ENCODE measurements at places on chromosomes 6 and 20.

- no peak for DNase-seq
Observed at GRCh38 chr20:15637950-15638754, 935.1 kb downstream of the KIF16B start.

- DNase-seq: no peak
Observed at GRCh38 chr6:71395731-71396409, 107.3 kb downstream of the OGFRL1 start.

DNA sequence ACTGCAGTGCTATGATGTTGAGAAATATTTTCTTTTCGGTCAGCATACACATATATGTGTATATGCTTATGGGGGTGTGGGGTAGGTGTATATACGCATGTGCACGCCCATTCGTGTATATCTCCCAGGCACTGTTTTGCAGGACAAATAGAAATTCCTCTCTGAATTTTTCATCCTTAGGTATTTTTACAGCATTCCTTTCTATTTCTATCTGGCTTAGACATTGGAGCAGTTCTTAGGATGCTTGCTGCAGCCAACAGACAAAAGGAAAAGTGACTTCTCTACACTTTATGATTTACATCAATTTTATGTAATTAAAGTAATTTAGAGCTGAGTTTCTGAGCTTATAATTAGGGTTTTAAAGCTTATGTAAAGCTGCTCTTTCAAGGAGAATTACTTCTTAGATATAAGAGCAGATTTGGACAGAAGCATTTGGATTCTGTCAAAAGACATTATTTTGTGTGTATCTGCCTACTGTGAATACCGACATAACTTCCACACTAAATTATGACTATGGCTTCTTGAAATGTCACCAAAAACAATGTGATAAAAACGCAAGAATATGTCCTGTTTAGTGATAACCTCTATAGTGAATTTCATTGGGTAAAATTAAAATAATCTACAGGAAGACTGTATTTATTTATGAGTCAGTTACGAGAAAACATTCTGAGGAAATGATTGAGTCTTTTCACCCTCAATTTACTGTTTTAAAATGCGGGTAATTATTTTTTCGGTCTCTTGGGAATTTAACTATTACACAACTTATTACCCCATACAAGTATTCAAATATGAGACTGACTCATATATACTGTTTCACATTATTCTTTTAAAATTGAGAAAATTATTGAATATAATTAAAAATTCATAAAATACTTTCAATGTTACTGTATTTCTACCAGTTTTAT is 21.3 kb upstream of the CEP43 start:
- no peak for DNase-seq

GRCh38 chr6:146981981-146982380 is 222.2 kb upstream of the STXBP5 start:
- no peak for DNase-seq

GRCh38 chr6:22880686-22881433 is 311.5 kb downstream of the HDGFL1 start:
- DNase-seq: no peak

DNA sequence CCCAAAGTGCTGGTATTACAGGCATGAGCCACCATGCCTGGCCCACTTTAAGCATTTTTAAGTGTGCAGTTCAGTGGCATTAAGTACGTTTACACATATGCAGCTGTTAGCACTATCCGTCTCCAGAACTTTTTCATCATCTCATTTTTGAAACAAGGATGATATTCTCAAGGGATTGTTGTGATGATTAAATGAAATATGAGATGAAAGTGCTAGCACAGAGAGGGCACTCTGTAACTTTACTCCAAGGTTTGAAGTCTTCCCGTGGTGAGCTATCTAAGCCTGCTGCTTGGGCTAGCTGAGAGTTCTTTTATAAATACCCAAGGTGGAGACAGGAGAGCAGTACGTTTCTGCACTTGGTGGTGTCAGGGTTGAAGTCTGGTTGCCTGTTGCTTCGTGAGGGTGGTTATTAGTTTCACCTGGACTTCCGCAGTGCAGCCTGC is 6.6 kb downstream of the TM9SF4 start:
- DNase-seq: no peak

DNA sequence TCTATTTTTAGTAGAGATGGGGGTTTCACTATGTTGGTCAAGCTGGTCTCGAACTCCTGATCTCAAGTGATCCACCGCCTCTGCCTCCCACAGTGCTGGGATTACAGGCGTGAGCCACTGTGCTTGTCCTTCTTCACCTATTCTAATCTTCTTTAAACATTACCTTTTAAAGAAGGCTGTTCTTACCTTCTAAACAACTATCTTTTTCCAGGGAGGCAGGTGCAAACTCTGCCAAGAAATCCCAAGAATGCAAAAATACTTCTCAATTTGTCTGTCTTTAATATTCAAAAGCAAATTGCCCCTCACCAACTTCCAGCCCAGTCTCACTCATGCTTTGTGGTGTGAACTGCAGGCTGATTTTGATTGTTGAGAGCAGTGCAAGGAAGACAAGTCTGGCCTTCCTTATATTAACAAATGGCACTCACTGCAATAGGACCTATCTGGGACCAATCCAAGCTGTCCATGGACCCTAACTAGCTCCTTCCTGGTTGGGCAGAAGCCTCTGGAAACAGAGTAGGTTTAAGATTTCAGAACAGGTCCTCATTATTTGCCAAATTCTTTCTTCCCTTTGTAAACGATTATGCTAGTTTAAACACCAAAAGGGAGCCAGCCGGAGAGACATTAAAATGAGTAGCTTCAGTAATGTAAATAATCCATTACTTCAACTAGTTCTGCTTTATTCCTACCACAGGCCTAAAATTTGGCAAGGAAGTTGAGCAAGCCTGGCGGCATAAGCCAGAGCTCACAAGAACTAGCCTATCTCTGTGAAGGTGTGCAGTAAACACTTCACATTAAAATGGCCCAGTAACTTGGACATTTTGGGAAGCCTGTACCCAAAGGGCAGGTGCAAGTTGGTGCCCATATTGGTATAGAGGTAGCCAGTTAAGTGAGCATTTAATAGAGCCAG is 1.6 kb downstream of the SCAND1 start:
- no peak for DNase-seq

DNA sequence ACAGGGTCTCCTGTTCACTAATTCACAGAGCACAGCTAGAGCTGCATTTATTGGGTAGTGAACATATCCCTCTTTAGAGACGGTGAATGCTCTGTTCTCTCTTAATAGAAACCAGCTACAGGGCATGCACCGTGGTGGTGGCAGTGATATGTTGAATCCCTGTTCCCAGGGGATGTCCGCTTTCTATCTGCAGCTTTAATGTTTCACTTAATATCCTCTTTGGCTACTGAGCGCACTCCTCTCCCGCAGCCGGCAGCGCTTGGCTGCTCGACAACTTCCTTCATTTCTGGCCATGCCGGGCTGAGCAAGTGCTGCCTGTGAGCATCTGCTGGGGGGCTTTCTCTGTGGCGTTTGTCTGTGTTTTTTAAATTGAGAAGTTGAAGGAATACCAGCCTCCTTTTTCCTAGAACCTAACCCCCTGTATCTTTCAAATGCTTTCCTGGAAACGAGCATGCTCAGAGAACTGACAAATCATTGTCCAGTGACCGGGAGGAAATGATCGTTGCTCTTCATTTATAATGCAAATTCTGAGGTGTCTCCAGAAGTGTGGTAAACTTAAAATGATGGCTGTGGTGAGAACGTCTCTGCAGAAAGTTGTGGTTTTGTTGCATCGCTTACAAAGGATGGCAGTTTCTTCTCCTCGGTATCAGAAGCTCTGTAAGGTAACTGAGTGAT is 297.9 kb downstream of the UTRN start:
- no peak for DNase-seq

DNA sequence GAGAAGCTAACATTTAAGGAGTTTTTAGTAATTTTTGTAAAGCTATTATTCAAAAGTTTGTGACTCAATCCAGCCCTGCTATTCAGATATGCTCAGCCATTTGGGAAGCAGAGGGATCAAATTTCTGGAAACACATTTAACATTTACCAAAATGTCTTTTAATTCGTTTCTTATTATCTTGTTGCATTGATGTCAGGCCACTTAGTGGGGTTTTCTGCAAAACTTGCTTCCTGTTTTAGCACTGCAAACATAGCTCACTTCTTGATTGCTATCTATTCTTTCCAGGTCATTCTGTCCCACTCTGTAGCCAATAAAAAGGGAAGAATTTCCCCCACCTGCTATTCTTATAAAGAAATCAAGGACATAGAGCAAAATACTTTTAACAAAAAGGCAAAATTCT is 176.9 kb upstream of the SUPT3H start:
- DNase-seq: no peak

DNA sequence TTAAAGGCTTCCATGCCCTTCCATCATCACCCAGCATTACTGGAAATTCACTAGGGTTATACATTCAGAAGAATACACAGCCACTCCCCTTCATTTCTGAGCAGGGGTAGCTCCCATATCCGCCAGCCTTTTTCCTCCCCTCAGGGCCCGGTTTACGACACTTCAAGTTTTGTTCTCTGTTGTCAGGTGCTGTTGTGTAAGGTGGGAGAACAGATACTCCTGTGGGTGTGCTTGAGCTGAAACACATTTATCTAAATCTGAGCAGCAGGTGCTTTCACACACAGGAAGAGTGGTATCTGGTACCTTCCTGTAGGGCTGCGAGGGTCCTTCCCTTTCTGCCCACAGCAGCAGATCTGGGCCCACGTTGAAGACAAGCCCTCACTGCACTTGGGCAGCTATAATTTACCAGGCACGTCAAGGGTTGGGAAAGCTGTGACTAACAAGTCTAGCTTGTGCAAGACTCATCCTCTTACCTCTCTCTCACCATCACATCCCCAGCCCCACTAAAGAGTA is 215.8 kb upstream of the RREB1 start:
- no peak for DNase-seq

- no peak for DNase-seq
Observed at GRCh38 chr6:137737836-137738596, 129.0 kb upstream of the TNFAIP3 start.

DNA sequence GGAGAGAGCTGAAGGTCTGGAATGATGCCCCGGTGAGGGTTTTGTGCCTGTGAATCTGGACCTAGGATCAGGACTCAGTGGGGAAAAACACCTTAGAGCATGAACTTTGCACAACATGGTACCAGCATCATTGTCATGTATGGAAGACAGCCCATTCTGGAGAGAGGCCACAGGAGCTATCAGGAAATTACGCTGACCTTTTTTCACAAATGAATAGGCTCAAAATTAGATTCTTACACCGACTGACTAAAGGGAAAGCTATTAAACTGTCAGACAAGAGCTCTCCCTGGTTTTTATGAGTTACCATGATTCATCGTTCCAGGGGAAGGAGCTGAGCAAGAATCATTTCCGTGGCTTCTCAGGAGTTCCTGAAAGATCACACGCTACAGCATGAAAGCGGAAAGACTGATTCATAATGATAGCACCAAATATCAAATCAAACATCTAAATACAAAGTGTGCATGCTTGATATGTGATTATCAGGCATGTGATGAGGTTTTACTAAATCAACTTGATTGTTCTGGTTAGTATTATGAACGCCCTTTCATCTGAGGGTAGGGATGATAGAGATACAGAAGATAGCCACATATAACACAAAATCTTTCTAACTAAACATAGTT is 224.9 kb upstream of the SMLR1 start:
- no peak for DNase-seq

GRCh38 chr20:677957-678356 is 2.4 kb upstream of the SCRT2 start:
- DNase-seq: no peak

DNA sequence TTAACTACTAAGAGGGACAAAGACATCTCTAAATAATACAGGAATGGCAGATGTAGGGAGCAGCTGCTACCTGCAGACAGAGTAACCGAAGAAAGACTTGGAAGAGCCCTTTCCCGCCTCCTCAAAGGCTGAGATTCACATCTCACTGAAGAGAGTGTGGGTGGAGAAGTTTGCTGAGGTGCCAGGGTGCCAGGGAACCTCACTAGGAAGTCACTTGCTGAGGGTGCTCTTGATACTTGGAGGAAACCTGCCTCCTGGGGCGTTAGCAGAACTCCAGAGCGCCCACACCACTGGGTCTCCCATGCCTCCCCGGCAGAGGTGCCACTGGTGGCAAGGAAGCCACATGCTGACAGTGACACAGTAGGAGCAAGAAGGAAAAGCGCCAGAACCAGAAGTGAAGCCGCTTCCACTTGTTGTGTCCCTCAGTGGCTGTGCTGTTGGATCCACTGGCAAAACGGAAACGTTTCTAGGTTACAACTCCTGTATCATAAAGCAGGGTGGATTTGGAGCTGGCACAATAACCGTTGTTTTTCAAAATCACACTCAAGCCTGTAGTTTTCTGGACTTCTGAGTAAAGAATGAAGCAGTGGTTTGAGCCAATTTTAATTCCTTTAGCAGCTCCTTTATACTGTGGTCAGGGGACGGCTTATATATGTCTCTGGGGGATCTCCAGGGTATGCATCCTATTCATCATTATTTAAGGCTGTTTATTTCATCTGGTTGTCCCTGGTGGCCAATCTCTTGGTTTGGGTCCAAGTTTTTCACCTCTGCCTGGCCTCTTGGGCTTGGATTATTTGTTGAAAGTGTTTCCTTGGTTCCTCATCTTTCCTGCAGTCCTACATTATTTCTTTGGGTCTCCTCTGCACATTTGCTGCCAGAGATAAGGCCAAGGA is 64.5 kb downstream of the CDC5L start:
- DNase-seq: no peak

DNA sequence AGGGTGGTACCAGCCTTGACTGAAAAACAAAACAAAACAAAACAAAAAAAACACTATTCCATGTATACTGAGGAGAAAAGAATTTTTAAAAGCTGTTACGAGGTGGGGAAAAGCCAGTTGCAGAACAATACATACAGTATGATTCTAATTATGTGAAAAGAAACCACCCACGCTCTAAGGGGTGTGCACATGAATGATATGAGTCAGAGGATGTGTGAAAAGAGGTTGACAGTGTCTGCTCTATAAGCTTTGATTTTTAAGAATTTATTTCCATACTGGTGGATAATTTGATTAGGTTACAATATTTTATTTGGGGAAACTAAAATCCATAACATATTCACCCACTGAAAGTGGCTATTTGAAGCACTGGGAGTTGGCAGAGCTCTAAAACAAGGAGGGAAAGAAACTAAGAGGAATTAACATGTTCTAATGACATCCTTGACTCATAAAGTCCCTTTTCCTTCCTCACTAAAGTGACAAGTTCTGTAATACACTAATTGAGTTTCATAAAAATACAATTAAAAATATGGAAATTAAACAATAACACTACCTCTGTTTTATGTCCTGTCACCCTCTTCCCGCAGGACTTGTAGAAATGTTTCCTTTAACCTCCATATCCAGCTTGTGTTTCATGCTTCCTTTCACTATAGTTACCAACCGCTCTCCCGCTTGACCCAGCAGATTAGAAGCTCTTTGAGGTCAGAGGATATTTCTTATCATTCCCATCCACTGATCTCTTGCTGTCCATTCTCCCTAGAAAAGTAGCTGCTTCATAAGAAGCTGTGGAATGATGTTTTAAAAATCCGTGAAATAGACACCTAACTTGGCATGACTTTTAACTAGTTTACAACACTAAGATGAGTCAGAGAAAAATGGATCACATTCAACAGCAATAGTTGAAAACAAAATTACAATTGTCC is 118.6 kb upstream of the CCDC28A start:
- DNase-seq: no peak

- DNase-seq: no peak
Observed at GRCh38 chr6:166621114-166621540, 5.9 kb downstream of the RPS6KA2 start.

Measured in vagina (tissue), 2 donors.